ENCODE measurements at places on chromosomes 2 and 18.
A peak's percentile ranks its signal among the peaks of the same experiment; 100 is the strongest.

DNA sequence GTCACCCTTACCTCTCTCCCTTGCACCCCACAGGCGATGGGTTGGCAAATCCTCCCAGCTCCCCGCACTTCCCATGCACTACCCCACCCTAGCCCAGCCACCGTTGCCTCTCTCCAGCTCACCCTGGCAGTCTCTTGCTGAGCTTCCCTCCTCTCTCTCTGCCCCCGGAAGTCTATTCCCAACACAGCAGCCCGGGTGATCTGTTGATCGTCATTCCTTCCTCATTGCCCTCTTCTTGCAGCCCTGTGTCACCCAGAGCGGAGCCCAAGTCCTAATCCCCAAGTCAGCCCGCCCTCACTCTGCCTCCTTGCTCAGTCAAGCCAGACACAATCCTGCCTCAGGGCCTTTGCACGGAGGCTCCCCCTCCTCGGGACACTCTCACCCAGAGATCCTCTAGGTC lies 55.2 kb downstream of the CIB4 start:
- DNase-seq, result no peak

DNA sequence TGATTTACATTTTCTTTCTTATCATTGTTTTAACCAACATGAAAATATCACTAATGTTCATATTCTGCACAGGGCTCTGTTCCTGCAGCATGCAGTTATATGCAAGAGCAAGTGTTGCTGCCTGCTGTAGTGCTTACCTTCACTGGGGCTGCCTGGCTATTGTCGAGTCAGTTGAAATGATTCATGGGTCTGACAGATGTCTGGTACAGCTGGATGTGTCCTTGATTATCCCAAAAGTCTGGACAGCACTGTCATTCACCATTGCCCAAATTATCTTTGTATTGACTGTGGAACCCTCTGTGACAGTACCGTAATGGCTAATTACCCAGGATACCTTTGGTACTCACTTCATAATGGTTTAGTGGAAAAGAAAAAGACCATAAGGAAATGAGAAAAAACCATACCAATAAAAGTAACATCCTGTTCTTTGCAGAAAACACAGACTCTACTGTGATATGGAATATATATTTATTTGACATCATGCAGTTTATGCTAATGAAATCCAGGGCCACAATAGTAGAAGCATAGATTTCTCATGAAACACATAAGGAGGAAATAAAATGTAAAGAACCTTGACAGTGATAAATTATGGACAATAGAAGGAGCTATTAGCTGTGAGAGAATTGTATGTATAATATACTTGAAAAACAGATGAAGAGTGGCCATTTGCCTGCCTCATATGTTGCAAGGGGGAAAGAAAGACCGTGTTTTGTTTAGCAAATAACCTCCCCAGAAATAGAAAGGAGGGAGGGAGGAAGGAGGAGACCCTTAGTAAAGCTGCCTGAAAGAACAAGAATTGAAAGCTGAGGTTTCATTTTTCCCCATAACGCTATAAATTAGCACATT lies 249.8 kb upstream of the ATP5MC3 start:
- DNase-seq, result no peak

DNA sequence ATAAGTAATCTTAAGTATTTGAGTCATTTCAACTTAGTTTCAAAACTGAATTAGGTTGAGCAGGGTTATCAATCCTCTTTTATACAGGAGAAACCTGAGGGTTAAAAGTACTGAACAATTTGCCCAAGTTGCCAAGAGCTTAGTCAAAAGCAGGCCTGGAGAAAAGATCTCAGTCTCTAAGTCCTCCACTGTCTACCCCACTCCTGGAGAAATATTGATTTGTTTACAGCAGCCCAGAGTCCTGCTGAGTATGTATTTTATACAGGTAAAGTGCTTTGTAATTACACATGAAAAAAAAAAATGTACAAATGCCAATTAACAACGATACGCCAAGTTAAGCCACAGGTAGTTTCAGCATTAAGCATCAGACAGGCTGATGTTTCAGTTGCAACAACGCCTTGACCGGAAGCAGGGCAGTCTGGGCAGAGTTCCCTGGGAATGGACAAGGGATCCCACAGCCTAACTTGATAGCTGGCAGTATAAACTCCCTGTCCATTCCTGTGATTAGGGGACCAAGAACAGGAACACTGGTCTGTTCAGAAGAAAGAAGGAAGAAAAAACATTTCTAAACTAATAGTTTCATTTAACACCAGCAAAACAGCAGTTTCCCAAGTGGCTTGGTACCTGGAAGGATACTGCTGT lies 132.9 kb downstream of the MYO5B start:
- no peak for DNase-seq

GRCh38 chr18:5842653-5843052 lies 52.7 kb downstream of the TMEM200C start:
- no peak for DNase-seq

GRCh38 chr18:70956554-70956953 lies 667.7 kb downstream of the SOCS6 start:
- DNase-seq, result no peak

- DNase-seq, result no peak
These were observed 38.9 kb upstream of the THOC1 start for GRCh38 chr18:306608-307255.

DNA sequence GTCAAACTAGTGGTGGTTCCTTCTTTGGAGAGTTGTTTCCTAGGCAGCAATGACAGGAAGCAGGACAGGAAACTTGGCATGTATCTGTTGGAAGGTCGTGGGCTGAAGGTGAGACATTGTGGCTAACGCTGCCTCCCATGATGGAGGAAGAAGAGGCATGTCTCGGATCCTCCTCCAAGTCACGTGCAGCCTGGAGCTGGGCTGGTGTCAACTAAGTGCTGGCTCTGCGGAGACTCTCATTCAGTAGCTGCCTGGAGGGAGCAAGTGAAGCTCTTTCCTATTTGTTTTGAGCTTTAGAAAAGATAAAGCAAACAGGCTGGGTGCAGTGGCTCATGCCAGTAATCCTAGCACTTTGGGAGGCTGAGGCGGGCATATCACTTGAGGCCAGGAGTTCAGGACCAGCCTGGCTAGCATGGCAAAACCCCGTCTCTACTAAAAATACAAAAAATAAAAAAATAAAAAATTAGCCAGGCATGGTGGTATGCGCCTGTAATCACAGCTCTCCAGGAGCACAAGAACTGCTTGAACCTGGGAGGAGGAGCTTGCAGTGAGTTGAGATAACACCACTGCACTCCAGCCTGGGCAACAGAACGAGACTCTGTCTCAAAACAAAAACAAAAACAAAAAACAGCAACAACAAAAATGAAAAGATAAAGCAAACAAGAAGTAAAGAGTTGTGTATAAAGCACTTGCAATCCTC lies 28.2 kb upstream of the INO80C start:
- peak; percentile 2 for DNase-seq

- DNase-seq, result no peak
These were observed 101.8 kb downstream of the SH3BP4 start for GRCh38 chr2:235053651-235054050.

- DNase-seq, result no peak
These were observed 141.3 kb downstream of the GBX2 start for GRCh38 chr2:236026841-236027240.

GRCh38 chr2:15795426-15795825 lies 144.9 kb upstream of the MYCN start:
- DNase-seq, result no peak

DNA sequence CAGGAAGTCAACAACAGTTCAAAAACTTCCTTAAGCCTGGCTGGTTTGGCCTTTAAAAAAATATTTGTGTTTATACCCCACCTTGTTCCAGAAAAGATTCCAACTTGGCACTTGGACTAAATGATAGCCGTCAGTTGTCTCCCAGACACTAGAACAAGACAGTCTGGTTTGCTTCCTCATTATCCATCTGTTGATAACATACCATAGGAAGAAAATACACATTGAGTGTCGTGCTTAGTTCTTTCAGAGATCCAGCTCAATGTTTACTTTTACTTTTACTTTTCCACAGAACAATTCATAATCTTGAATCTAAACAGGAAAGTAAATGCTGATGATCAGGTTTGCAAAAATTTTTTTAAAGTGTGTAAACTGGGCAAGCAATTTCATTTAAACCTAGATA lies 2.4 kb upstream of the VPS54 start:
- no peak for DNase-seq

GRCh38 chr2:14016289-14016955 lies 616.1 kb upstream of the LRATD1 start:
- no peak for DNase-seq

GRCh38 chr2:119216994-119217393 lies 6.6 kb upstream of the STEAP3 start:
- DNase-seq, result no peak

GRCh38 chr2:100603948-100604633 lies 41.3 kb downstream of the PDCL3 start:
- DNase-seq, result no peak

- no peak for DNase-seq
These were observed 73.3 kb downstream of the FMNL2 start for GRCh38 chr2:152408254-152408653.

Measured in activated CD4-positive, alpha-beta T cell treated with anti-CD3 and anti-CD28 coated beads, Interleukin-10, Interleukin-2, amounts not matched to agents 100 ng/mL and 50 ng/mL, durations not matched to agents 16 hours and 8 hours (primary cell).